ENCODE measurements at places on chromosomes 1 and 21.

GRCh38 chr1:224753491-224753890 lies 137.4 kb downstream of the CNIH3 start:
- DNase-seq = no peak

GRCh38 chr1:15187175-15188129 lies 33.9 kb downstream of the TMEM51 start:
- no peak for DNase-seq

GRCh38 chr1:230365723-230366307 lies 60.3 kb downstream of the PGBD5 start:
- DNase-seq = no peak

- DNase-seq = no peak
Measured at GRCh38 chr1:216071262-216071661, 352.0 kb downstream of the USH2A start.

DNA sequence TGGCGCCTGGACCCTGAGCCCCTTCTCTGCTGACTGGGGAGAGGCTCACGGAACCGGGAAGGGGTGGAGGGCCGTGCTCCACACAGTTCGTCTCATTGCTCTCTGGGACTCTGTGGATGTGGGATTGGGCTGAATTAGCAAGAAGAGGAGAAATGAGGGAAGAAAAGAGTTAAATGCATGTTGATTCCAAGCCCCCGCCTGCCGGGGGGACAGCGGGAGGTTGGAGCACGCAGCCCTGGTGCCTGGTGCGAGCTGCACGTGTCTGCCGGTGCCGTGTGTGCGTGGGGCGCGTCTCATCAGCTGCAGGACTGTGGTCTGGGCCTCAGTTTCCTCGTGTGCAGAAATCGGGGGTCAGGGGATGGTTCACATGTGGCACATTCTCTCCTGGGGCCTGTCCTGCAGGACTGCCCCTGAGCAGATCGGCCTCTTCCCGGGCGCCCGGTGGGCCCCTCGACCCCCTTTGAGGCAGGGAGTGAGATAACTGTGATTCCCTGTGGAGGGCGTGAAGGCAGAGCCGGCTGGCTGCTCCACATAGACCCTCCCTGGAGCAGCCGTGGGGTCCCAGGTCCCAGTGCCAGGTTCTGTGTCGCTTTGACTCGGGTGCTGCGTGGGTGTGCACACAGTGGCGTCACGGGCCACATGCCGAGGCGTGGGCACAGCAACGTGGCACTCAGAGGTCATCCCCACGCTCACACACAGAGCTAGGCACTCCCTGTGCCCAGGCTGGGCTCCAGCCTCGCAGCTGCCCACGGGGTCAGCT lies 11.4 kb downstream of the SAMD11 start:
- no peak for DNase-seq

GRCh38 chr1:165342587-165342986 lies 13.9 kb downstream of the LMX1A start:
- DNase-seq = no peak

- no peak for DNase-seq
Measured at GRCh38 chr1:115722221-115722620, 46.3 kb downstream of the CASQ2 start.

- DNase-seq = no peak
Measured at GRCh38 chr1:202501281-202501680, 152.8 kb downstream of the PPP1R12B start.

DNA sequence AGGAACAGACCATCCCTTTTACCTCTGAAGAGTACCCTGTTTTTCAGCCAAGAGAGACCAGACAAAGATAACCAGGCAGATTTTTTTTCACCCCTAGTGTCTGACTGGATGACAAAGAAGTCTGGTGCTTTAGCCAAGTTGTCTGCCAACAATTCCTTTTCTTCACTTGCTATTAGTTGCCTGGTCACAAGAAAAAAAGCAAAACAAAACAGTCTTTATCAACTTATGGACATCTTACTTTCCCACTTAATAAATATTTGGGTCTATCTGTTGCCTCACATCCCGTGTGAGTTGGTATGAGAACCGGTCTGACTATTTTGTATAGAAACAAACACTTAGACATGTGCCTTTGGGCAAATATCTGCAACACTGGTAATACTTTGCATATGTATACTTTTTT lies 662.9 kb downstream of the PLPP3 start:
- DNase-seq = no peak
